Brain microvascular endothelial cell (primary cell): ENCODE measurements at places on chromosomes 3 and 15.

DNA sequence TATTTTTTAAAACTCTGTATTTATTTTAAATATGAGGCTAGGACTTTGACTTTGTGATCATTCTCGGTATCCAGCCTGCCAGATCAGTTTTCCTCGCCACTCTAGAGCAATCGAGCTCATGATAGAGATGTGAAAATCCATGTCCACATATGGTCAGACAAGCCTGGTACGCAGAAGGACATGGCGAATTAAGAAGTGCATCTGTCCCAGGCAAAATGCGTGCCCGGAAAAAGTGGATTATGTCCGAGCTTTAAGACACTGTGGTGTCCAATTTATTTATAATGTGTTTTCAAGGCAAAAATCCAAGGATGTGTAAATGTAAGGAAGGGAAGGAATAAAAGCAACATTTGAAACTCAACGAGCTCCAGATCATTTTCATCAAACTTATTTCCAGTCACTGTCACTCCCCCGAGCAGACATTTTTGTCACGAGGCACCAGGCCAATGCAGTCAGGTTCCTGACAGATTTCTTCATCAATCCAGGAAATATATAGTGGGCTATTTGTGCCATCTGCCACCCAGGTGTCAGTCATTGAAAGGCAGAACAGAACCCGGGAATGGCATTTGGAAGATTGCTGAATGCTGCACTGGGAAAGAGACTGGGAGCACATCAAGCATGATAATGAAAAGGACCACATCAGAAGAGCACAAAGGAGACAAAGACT is 825.7 kb downstream of the SQOR start:
- no peak for DNase-seq

DNA sequence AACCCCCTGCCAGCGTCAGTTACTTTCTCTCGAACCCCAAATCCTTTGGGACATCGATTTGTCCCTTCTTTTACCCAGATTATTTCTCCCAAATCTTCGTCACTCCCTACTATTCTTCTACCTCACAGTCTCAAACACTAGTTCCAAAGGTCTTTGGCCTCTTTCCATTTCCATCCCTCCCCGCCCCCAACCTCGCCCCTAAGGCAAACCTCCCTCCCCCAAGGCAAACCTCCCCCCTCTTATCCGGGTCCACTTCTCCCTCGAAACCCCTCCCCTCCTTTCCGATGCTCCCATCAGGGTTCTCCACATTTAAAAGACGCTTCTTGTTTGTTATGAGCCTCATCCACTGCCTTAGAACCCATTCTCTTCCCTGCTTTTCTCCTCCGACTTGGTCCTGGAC is 583 bp downstream of the EAF1 start:
- DNase-seq = no peak

GRCh38 chr15:70407955-70408354 is 310.2 kb upstream of the TLE3 start:
- no peak for DNase-seq

DNA sequence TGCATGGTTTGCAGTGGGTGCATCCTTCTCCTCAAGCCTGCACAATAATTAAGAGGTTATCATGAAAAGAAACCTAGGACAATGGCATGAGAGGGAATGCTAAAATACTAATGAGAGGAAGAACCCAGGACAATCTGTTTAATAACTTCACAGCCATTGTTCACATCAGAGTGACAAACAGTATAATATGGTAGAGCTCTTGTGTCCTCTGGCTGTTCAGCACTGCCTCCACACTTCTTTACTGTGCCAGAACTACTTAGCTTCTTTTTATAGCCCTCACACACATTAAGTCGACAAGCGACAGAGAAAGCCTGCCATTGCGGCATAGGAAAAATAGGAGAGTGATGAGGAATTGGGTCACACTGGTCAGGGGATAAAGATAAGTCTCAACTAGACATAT is 65.0 kb upstream of the MEIS2 start:
- DNase-seq = no peak

DNA sequence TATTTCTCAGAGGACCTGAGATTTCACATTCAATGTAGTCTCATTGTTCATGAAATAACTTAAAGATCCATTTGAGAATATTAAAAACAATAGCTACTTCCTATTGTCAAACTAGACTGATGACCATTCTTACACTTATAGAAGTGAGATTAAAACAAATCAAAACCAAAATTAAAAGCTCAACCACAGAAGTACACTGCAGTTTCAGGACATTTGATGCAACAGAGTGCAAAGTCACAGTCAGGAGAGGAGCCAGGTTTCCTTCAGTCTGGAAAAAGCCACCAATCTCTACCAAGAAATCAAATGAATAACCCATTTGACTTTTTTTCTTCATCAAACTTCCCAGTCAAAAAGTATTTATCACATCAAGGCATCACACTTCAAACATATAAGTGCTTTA is 5.5 kb downstream of the CCPG1 start:
- no peak for DNase-seq

GRCh38 chr3:94221829-94222228 is 159.0 kb downstream of the NSUN3 start:
- DNase-seq = no peak

DNA sequence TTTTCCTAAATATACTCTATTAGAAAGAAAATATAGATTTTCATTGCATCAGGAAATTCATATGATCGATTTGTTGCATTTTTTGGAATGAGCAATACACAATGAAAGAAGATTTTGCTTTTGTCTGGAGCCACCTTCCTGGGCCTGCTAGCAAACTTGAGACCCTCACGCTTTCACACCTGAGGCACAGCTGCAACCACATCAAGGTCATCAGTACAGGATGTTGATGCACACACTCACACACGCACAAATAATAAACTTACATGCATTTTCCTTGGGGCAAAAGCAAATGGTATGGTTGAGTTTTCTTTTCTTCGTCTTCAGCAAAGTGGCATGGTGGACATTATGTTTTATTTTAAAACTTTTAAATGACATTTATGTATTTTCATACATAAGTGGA is 64.8 kb upstream of the SATB1 start:
- DNase-seq = no peak

DNA sequence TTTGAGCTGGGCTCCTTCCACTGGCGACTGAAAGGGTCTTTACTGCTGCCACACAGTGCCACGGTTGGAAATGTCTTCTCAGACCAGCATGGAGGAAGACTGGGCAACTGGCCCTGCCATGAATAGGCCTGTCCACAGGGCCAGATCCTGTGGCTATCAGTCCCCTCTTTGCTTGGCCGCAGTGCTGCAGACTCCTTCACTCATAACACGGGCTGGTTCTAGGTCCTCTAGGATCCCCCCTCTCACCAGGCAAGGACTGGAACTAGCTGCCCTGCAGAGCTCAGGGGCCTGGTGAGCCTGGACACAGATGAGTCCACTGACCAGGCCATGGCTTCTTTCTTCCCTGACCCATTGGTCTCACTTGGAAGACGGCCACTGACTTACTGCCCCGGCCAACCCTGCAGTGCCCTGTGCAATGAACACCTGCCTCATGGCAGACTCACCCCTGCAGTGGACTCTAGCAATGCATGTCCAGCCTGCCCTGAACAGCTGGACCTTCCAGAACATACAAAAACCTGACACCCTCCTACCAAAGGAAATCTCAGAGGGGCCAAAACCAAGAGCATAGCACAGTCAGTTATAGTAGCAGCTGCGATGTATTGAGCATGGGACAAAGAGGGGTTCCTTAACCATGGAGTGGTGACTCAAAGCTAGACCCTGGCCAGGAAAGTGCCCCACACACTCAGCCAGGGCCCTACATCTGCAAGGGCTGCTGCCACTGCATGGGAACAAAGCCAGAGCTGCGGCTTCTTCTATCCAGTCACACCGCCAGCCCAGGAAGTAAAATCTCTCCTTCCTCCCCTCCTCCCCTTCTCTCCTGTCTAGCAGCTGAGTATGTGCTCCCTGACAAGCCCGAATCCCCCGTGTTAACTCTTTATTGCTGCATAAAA is 72.1 kb upstream of the ITGA11 start:
- no peak for DNase-seq

GRCh38 chr3:52144034-52144795 is 10.0 kb downstream of the POC1A start:
- DNase-seq = peak; percentile 81

DNA sequence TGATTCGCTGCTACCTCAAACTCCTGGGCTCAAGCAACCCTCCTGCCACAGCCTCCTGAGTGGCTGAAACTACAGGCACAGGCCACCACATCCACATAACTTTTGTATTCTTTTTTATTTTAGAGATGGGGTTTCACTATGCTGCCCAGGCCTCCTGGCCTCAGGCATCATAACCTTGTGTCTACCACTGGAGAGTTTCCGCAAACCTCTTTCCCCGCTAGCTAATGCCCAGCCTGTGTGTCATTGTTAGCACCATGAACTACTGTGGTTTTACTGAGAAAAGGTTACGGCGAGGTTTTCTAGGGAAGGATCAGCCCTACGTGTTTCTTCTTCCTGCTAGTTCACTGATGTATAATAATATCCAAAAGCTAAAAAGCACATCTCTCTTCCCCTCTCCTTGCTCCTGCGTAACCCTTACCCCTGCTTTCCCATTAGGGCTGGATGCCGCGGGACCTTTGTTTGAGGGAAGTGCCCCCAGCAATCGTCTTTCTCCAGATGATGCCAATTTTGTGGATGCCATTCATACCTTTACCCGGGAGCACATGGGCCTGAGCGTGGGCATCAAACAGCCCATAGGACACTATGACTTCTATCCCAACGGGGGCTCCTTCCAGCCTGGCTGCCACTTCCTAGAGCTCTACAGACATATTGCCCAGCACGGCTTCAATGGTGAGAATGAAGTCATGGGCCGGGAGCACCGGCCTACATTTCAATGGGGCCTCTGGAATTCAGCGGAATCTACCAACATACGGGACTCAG is 113.7 kb downstream of the LIPC start:
- DNase-seq = peak; percentile 78

DNA sequence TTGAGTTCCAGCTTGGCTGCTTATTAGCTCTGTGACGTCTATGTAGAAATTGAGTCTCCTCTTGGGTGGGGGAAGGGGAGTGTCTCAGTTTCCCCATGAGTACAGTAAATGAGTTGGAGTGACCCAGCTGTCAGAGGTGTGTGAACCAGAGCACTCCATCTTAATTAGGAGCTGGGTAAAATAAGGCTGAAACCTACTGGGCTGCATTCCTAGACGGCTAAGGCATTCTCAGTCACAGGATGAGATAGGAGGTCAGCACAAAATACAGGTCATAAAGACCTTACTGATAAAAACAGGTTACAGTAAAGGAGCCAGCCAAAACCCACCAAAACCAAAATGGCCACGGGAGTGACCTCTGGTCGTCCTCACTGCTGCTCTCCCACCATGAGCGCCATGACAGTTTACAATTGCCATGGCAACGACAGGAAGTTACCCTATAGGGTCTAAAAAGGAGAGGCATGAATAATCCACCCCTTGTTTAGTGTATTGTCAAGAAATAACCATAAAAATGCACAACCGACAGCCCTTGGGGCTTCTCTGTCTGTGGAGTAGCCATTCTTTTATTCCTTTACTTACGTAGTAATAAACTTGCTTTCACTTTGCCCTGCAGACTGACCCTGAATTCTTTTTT is 222.4 kb downstream of the CACNA2D3 start:
- no peak for DNase-seq

DNA sequence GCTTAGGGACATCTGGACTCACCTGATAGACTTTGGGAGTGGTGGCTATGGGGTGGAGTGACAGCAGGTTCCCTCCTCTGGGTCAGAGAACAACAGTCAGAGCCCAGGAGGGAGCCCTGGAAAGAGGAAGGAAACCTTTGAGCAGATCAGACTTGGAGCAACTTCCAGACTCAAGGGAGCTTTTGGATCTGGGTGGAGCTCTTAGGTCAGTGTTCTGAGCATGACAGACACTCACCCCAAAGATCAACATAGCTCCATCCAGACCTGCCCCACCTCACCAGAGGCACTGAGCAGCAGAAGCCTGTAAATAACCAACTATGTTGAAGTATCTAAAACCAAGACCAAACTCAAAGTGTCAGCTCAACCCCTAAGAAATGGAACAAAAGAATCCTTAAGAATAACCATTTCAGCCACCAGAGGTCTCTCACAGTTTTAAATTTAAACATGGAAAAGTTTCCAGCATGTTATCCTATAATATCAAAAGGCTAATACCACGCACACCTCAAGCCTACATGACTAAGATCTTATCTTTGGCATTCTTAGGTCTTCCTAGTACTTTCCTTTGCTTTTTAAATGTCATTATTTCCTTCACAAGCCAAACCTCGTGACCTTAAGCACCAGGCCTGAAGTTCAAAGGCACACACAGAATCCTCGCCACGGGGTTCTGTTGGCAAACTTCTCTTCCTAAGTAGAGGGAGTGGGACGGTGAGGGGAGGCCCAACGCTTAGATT is 56.4 kb downstream of the UMPS start:
- no peak for DNase-seq

DNA sequence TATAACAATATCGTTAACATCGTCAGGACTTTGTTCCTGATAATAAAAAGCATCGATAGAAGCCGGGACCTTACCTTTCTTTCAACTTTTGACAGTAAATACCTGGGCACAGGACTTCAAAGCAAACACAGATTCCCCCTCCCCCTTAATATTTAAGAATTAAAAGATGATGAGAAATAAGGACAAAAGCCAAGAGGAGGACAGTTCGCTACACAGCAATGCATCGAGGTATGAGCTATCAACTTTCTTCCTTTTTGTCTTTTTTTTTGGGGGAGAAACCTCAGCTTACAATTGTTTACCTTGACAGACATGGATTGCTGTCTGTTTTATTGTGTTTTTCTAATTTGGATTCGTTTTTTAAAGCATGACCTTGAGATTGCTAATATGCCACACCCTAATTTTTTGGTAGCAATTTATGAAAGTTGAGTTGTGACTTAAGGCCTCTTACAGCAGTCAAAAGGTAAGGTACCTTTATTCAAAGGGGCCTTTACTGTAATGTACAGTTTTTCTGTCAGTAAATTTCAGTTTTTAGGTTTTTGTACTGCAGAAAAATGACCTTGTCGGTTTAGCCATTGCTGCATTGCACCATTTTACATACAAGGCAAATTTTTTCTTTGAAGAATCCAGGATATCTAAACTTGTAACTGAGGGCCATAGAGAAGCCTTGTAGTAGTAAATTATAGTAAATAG is 1.1 kb downstream of the CHD2 start:
- no peak for DNase-seq

DNA sequence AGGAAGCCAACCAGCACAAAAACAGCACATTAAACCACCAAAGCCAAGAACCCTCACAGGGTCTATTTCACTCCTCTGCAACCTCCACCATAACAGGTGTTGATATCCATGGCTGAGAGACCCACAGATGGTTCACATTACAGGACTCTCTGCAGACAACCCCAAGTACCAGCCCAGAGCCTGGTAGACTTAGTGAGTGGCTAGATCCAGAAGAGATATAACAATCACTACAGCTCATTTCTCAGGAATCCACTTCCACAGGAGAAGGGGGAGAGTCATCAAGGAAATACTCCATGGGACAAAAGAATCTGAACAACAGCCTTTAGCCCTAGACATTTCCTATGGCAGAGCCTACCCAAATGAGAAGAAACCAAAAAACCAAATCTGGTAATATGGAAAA is 168.1 kb upstream of the CD96 start:
- DNase-seq = peak; percentile 14

DNA sequence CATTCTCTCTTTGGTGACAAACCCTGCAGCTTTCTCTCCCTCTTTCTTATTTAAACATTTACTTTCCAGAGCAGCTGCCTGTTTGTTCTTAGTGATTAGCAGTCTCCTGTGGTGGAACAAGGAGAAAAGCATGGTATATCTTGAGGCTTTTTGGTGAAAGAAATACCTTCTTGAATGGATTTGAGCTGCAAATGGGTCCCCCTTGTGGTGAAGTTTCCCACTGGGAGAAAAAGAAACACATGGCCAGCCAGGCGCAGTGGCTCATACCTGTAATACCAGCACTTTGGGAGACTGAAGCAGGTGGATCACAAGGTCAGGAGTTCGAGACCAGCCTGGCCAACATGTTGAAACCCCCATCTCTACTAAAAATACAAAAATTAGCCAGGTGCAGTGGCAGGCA is 48.3 kb upstream of the ACP3 start:
- no peak for DNase-seq
